ENCODE measurements at places on chromosomes 2 and 18.

DNA sequence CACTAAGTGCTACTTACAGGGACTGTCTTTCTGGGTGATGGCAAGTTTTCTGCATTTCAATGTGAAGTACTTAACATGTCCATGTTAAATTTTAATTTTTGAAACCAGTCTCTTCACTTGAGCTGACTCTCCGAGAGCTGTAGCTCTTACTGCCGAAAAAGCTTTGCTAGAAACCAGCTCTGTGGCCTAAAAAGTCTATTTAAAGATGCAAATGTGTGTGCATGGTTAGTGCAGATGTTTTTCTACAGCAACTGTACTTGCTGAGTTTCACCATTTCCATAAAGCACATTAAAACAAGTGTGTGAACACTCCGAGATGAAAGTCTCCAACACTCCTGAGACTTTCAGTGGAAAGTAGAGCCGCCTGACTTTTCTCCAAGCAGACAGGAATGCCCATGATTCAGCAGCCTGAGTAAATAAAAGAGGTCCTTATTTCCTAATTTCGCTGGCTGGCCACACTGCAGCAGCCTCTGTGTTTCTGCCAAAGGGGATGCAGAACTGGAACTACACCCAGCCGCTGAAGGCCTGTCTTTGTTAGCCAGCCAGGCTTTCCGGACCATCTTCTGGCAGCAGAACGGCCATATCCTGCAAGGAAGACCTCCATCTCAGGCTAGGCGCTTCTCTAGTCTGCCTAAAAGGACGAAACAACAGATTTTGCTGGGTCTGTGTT lies 121.2 kb downstream of the ZNF521 start:
- H3K36me3 ChIP-seq: no peaks in the 10 kb centered on the region
- H3K27ac ChIP-seq: no peak overlapping the region
- no peak overlapping the region for H3K4me3 ChIP-seq
- peaks cover 13% of the 10 kb centered on the region for H3K27me3 ChIP-seq
- H3K4me1 ChIP-seq: no peaks in the 10 kb centered on the region

DNA sequence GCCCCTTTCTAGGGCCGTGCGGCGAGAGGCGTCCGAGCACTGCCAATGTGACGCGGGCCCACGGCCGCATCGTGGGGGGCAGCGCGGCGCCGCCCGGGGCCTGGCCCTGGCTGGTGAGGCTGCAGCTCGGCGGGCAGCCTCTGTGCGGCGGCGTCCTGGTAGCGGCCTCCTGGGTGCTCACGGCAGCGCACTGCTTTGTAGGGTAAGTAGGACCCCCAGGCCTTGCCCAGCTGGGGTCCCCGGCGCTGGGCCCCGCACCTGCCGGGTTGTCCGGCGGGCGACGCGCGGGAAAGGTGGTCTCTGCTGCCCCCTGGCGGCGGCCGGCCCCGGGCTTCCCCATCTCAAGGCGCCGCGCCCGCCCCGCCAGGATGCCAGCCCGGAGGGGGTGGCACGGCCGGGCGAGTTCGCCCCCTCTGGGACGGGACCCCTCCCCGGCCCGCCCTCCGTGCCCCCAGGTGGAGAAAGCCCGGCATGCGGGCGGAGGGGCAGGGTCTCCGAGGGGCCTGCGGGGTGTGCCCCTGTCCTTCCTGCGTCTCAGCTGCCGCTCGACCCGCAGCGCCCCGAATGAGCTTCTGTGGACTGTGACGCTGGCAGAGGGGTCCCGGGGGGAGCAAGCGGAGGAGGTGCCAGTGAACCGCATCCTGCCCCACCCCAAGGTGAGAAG lies 1.9 kb downstream of the PRSS56 start:
- H3K36me3 ChIP-seq: no peaks in the 10 kb centered on the region
- H3K4me3 ChIP-seq: no peak overlapping the region
- no peak overlapping the region for H3K27ac ChIP-seq
- peak; percentile 48 for DNase-seq
- H3K27me3 ChIP-seq: no peaks in the 10 kb centered on the region

DNA sequence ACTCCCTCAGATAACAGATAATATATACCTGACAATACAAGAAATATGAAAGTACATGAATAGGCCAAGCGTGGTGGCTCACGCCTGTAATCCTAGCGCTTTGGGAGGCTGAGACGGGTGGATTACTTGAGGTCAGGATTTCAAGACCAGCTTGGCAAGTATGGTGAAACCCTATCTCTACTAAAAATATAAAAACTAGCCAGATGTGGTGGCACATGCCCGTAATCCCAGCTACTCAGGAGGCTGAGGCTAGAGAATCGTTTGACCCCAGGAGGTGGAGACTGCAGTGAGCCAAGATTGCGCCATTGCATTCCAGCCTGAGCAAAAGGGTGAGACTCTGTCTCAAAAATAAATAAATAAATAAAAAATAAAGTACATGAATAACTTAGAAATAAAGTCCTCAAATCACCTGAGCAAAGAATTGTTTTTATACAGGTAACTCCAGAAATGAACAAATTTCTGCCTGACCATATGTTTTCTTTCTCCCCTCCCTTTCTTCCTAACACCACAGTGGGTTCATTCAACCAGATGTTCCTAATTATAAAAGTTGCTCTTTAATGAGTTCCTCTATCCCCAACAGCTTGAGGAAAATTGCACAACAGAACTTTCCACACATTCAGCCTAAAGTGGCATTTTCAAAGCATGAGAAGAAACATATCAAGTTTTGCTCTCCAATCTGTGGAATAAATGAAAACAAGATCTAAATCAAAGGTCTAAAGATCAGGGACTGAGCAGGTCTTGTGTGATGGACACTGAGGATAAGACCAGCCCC lies 33.6 kb upstream of the AP1S3 start:
- H3K27me3 ChIP-seq: no peaks in the 10 kb centered on the region
- no peak overlapping the region for H3K27ac ChIP-seq
- peaks cover 9% of the 10 kb centered on the region for H3K36me3 ChIP-seq

DNA sequence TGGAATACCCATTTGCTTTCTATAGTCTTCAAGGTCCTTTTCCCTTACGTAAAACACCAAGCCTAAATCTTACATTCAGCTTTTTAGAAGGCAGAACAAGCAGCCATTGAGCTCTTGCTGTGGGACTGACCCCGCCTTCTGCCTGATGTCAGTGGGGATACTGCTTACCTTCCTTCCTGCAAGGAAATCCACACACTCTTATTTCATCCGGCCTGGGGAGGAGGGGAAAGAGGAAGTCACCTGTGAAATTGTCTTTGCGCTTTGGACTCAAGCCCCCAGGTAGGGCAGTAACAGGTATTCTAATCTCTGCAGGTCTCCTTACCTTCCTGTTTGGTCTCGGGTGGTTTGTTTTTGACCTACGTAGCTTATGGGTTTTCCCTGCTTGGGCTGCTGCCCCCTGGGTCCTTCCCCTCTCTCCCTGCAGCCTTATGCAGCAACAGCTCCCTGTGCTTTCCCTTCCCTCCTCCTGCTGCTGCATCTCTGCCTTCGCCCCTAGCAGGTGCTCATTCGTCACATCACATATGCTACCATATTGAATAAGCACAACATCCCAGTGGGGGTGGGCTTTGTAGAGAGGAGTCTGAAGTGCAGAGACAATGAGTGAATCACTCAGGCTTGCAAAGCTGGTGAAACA lies 402.5 kb upstream of the TRIB2 start:
- no peak overlapping the region for H3K4me3 ChIP-seq
- no peaks in the 10 kb centered on the region for H3K27me3 ChIP-seq
- H3K27ac ChIP-seq: no peak overlapping the region
- no peak for DNase-seq
- no peaks in the 10 kb centered on the region for H3K36me3 ChIP-seq

DNA sequence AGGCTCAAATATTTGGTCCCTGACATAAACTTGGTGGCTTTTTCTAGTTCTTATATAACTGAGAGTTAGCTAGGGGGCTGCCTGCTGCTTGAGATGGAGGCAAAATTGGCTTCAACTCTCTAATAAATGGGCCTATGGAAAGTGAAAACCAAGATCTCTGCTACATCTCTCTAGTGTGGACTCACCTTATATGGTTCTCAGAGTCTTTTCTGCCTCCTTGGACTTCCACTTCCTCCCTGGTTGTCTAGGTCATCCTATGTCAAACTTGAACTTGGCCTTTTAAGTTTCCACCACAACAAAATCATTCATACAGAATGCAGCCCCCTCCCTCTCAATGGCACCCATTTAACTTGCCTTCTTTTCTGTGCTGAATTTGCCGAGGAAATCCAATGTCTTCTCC lies 23.9 kb upstream of the ARHGAP25 start:
- H3K27ac ChIP-seq: no peak overlapping the region
- peaks cover 21% of the 10 kb centered on the region for H3K4me1 ChIP-seq
- H3K36me3 ChIP-seq: no peaks in the 10 kb centered on the region
- DNase-seq: no peak
- no peaks in the 10 kb centered on the region for H3K27me3 ChIP-seq
- no peak overlapping the region for H3K4me3 ChIP-seq

GRCh38 chr2:96952016-96952750 lies 34.2 kb downstream of the FAM178B start:
- no peak overlapping the region for H3K4me3 ChIP-seq
- peaks cover 23% of the 10 kb centered on the region for H3K27me3 ChIP-seq
- H3K4me1 ChIP-seq: no peaks in the 10 kb centered on the region
- no peak for DNase-seq

- no peak overlapping the region for H3K4me3 ChIP-seq
- no peak for DNase-seq
- no peaks in the 10 kb centered on the region for H3K36me3 ChIP-seq
- no peak overlapping the region for H3K27ac ChIP-seq
- H3K27me3 ChIP-seq: no peaks in the 10 kb centered on the region
Measured at GRCh38 chr2:20931346-20931745, 108.4 kb upstream of the LDAH start.

DNA sequence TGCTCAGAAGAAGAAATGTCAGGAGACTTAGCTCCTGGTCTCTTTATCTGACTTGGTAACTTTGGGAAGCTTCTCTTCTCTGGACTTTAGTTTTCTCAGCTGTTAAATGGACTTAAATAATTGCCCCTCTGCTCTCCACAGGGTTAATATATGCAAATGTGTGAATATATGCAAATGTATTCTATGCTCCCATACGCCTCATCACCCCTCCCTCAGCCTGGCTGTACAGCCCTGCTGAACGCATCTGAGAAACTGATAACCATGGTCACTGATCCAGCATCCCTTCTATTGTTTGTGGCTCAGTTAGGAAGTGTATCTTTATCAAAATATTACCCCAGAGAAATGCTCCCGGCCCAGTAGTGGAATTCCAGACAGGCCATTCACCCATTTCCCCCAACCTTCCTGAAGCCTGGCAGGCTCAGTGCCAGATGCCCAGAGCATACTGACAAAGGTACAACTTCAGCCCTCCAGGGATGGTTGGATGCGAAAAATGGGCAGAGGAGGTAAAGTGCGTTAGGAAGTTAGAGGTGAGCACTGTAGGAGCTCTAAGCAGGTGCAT lies 103.4 kb downstream of the DYSF start:
- H3K36me3 ChIP-seq: no peaks in the 10 kb centered on the region
- no peak overlapping the region for H3K4me3 ChIP-seq
- peaks cover 8% of the 10 kb centered on the region for H3K27me3 ChIP-seq
- no peak overlapping the region for H3K27ac ChIP-seq

Data from DND-41 (cell line).